ENCODE measurements at places on chromosomes 4 and X.

- no peak for DNase-seq
Observed at GRCh38 chrX:27438937-27439336, 24.2 kb downstream of the PPP4R3C start.

DNA sequence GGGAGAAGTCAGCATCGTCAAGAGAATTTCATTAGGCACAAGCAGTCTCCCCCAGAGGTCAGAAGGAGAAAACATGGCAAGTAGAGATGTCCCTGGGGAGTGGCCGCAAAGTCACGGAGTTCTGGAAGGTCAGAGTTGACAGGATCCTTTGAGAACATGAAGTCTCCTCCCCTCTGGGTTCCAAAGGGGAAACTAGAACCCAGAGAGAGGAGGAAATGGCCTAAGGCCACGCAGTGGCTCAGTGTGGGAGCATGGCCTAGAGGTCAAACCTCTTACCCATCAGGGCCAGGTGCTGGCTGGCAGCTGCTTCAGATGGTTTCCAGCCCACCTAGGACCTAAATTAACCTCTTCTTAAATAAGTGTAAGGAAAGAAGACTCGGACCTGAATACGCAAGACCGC lies 884 bp downstream of the IDH3G start:
- no peak for DNase-seq

- no peak for DNase-seq
Observed at GRCh38 chrX:964831-965416, 247.5 kb downstream of the CRLF2 start.

GRCh38 chr4:39608451-39608850 lies 30.2 kb downstream of the SMIM14 start:
- no peak for DNase-seq

GRCh38 chr4:176262243-176262642 lies 6.8 kb downstream of the ASB5 start:
- DNase-seq = no peak

DNA sequence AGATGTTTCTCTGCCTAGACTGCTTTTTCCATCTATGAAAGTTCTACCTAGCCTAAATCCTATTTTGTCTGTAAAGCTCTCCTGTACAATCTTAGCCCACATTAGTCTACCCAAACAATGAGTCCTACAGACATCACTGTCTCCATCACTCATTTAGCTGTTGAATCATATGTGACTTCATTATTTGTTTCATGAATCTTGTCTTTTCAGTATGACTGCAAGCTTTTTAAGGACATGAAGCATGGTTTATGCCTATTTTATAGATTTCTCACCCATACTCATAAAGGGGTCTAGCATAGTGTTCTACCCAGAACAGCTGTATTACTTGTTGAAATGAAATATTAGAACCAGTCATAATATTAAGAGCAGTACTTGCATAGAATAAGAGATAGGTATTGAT lies 13.0 kb downstream of the AMMECR1 start:
- no peak for DNase-seq

DNA sequence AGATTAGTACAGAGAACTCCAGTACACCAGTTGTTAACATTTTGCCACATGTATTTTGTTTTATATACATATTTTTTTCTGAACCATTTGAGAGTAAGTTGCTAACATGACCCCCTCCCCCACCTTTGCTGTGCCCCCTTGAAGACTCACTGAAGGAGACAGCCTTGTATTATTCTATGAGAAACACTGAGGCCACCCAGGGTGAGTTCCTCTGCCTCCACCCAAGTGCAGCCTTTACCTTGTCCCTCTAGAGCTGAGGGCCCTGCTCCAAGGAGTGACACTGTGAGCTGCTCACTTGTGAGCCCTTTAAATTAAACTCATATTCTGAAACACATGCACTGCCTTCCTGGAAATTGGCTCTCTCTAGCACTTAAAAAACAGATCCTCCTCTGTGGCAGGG lies 21.1 kb downstream of the KIT start:
- no peak for DNase-seq

DNA sequence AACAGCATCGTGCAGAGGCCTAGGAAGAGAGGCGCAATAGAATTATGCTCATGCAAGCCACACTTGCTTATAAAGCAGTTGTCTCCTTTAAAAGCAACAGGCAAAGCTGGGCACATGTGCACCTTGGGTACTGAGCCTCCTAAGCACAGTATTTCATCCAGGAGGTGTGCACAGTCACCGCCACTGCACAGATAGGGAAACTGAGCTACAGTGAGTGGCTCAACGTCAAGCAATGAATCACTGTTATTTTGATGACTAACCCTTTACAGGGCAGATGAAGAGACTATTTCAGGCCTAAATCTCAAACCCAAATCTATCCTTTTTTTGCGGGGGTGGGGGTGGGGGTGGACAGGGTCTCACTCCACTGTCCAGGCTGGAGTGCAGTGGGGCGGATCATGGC lies 42.3 kb downstream of the BCOR start:
- no peak for DNase-seq

DNA sequence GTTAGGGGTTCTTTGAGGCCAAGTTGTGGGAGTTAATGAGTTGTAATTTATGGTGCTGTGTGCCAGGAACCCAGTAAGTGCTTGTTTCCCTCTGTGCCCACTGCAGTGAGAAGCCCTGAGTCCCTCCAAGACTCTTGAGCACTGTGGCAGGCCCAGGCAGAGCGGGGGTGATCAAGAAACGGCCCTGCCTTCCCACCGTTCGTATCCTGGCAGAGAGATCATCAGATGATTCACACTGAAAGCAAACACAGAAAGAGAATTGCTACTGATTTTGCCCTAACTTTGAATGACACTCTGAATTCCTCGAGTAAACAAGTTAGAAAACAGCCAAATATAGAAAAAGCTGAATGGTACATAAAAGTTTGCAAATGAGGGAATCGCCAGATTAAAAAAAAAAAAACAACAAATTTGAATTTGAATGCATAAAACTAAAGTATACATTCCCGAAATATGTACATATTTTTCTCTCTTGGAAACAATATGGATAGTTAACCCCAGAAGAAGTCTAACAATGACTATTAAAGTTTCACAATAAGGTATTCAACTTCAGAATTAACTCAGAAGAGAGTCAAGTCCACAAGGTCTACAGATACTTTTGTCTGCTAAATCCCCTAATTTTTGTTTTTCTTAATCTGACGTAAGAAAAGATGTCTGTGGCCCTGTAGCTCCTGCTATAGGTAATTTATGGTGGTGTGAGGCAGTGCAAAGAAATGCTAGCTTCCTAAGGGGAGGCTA lies 71.8 kb downstream of the AFAP1 start:
- DNase-seq = no peak

DNA sequence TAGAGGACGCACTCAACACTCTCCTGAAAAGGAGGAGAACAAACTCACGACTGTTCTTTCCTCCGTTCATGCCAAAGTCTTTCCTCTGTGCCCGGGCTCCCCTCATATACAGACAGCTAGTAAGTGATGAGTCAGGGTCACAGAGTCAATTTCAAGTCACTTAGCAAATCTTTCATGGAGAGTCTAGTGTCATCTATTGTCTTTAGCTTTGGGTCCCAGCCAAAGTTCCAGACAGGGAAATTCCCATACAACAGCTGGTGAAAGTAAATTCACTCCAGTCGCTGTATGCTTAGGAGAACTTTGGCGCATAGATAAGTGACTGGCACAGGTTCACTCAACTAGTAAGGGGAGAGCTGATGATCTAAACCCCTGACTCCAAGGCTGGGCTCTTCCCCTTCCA lies 226.5 kb downstream of the MID1 start:
- DNase-seq = no peak

- no peak for DNase-seq
Observed at GRCh38 chrX:53048169-53049126, at the start of gene GPR173. Gene GPR173 (plus strand): TSS chrX:53048789. CDS start chrX:53076622, 27,833 bp downstream.

- DNase-seq = no peak
Observed at GRCh38 chrX:56793112-56793430, 64.0 kb downstream of the NBDY start.

DNA sequence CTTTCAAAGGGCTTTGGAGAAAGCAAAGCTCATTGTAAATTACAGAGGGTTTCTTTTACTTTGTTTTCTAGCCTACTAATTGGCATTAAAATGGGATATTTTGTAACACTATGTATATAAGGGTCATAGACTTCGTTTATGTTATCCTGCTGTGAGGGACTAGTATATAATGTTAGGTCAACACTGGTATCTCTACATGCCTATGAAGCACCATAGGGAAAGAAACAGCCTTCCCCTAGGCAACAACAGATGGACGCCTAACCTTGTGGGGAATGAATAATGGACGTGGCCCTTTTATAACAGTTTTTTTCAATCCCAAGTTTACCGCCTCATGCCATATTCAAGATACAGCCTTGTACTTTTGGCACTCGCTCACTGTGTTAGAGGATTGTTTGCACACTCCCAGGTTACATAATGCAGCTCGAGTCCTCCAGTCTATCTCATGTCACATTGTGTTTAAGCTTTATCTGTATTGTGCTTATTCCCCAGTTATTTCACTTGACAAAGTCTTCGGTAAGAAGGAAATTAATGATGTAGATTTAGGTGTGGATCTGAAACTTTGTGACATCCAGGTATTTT lies 711.0 kb downstream of the RPA4 start:
- no peak for DNase-seq

GRCh38 chr4:26780539-26780938 lies 80.1 kb upstream of the STIM2 start:
- no peak for DNase-seq

- DNase-seq = no peak
Observed at GRCh38 chr4:119139822-119140252, 4.2 kb downstream of the MYOZ2 start.

DNA sequence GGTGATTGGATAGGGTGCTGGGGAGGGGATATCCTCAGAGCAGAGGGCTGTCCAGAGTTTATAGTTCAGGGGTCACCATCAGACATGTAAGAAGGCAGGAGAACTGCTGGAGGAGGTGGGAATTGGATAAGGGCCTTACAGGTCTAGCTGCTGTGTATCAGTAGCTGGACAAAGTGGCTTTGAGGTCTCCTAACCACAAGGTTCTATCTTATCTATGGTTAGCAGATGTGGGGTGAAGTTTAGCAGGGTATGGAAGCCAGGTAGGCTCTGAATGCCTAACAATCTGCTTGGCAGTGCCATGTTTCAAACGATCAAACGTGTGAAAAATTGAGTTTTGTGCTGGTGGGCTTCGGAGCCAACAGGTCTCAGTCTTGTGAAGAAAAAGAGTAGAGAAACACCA lies 32.1 kb upstream of the MAGEA8 start:
- no peak for DNase-seq

GRCh38 chrX:129842510-129843208 lies 1.0 kb downstream of the ZDHHC9 start:
- no peak for DNase-seq

DNA sequence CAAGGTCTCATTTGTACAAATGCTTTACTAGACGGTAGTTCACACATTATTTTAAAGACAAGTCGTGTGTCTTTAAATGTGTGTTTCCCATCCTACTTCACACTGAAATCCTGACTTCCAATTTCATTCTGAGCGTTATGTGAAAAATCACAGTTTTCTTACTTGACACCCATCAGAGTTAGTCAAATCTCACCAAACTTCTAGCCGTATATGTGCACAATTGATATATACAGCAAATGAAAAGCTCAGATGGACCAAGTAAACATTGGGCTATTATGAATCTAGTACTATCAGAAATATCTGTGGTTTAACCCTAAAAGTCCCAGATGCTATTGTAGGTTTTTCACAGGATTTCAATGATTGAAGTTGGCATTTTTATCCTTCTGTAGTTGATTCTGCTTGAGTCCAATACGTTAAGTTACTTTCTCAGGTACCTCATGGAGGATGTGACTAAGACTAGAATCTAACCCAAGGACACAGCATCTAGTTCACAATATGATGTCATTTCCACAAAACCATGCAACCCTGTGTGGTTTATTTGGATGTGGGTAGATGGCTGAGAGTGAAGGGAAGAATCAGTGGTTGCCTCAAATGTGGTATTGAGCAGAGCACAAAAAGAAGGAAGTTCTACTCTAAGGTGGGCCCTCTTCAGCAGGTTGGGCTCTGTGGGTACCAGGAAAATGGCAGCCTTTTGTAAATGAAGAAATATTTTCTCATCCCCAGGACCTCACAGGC lies 22.1 kb upstream of the TRIM60 start:
- DNase-seq = peak; percentile 57

- DNase-seq = no peak
Observed at GRCh38 chrX:44723426-44723825, 120.4 kb upstream of the DUSP21 start.

GRCh38 chrX:116749943-116750342 lies 287.2 kb upstream of the CT83 start:
- no peak for DNase-seq

GRCh38 chr4:87978681-87979080 lies 3.2 kb downstream of the SPP1 start:
- no peak for DNase-seq

DNA sequence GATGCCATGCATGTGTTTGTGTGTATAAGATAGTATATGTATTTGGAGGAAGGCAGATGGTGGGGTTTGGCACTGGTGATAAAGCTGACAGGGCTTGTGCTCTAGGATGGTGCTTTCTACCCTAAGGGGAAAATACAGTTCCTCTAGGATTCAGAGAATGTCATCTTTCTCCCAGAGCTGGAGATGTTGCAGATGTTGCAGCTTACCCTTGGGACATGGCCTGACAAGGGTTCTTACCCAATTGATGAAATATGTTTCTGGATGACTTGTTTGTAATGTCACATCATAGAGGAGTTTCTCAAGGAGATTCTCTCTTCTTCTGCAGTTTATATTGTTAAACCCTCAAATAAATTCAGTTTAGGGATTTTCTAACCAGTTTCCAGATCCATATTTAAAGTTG lies 52.5 kb upstream of the PITX2 start:
- no peak for DNase-seq

- DNase-seq = no peak
Observed at GRCh38 chr4:78379991-78380729, 171.4 kb upstream of the ANXA3 start.

- peak; percentile 52 for DNase-seq
Observed at GRCh38 chrX:11757719-11758399, at the start of gene MSL3. Gene MSL3 (plus strand): TSS chrX:11758237. CDS start chrX:11758264, 27 bp downstream.

DNA sequence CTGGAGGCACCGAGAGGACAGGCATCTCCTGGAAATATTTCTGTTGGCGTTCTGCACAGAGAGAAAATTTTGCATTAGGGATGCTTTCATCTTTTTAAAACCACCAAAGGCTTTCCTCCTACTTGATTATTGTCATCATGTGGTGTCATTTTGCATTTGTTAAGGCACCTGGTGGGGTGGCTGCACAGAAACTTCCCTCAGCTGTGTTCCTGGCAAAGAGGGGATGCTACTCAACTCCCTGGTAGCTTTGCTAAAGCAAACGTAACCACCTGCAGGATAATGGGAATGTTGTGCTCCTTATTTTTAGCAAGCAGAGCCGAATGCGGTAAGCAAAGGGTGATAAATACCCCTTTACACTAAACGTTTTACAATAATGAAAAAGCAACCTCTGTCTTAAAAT lies 229.8 kb downstream of the STIM2 start:
- no peak for DNase-seq

GRCh38 chrX:12610079-12610478 lies 181.1 kb upstream of the PRPS2 start:
- no peak for DNase-seq

- no peak for DNase-seq
Observed at GRCh38 chr4:62771983-62772557, 1571.9 kb downstream of the ADGRL3 start.

GRCh38 chr4:104649631-104650030 lies 154.9 kb upstream of the CXXC4 start:
- DNase-seq = no peak

- no peak for DNase-seq
Observed at GRCh38 chr4:182799515-182800215, 117.5 kb downstream of the DCTD start.

GRCh38 chrX:31499109-31499508 lies 427.3 kb upstream of the FTHL17 start:
- DNase-seq = no peak
